T-cell (primary cell): ENCODE measurements at places on chromosomes 1 and 21. TPM values are rescaled to one million over a fixed set of nuclear protein-coding genes. Genes with fewer than 3 reads are reported as not detected.

DNA sequence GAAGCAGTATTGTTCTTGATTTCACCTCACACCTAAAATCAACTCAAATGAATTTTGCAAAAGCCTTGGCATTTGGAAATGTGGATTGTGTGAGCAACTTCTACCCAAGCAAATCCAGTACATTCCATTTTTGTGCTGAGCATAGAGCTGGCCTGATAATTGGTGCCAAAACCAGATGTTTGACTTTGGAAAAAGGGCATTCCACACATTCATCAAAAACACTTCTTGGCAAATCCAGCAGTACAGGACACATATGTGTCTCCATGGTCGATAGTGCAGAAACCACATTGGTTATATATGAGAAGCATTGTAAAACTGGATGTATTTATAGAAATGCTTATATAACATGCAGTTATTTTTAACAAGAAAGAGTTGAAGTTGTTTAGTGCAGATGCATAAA is 210.4 kb downstream of the KCNK2 start:
- no peaks in the 10 kb centered on the region for H3K36me3 ChIP-seq
- H3K4me3 ChIP-seq = no peak overlapping the region
- H3K27me3 ChIP-seq = no peaks in the 10 kb centered on the region
- H3K27ac ChIP-seq = no peak overlapping the region

DNA sequence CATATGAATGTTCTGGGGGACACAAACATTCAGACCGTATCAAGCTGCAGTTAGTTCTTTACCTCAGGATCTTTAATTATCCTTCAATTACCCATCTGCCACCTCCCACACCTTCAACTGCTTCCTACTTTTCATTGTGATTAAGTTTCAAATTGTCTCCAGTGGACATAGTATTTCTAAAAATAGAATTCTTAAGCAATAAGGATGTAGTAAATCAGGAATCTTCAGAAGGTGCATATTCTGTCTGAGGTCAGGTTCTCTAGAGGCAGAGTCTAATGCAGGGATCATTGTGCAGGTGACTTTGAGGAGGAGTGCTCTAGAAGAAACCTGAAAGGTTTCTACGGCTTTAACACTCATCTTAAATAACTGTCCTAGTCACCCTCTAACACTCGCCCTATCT is 102.6 kb upstream of the PPP2R5A start:
- H3K4me1 ChIP-seq = peaks cover 3% of the 10 kb centered on the region
- no peak overlapping the region for H3K4me3 ChIP-seq
- H3K27ac ChIP-seq = no peak overlapping the region
- no peaks in the 10 kb centered on the region for H3K27me3 ChIP-seq
- no peaks in the 10 kb centered on the region for H3K36me3 ChIP-seq

- no peak overlapping the region for H3K27ac ChIP-seq
- no peaks in the 10 kb centered on the region for H3K36me3 ChIP-seq
- H3K27me3 ChIP-seq = no peaks in the 10 kb centered on the region
- H3K4me1 ChIP-seq = no peaks in the 10 kb centered on the region
- no peak for DNase-seq
Measured at GRCh38 chr1:239123260-239123659, 263.1 kb upstream of the CHRM3 start.

GRCh38 chr21:35705237-35705887 is 355.0 kb downstream of the SETD4 start:
- no peaks in the 10 kb centered on the region for H3K4me1 ChIP-seq
- H3K27ac ChIP-seq = no peak overlapping the region
- H3K4me3 ChIP-seq = no peak overlapping the region
- no peak for DNase-seq

DNA sequence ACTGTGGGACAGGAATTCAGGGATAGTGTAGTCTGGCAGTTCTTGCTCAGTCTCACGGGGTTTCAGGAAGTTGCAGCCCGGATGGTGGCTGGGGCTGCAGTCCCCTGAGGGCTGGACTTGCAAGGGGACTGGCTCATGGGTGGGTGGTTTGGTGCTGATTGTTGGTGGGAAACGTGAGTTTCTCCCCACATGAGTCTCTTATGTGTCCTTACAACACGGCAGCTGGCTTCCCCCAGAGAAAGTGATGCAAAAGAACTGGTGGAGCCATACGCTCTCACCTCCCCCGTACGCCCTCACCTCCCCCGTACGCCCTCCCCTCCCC is 64.9 kb downstream of the EVA1C start:
- DNase-seq = no peak
- no peaks in the 10 kb centered on the region for H3K27me3 ChIP-seq
- H3K4me3 ChIP-seq = no peak overlapping the region
- no peaks in the 10 kb centered on the region for H3K36me3 ChIP-seq
- no peak overlapping the region for H3K27ac ChIP-seq

DNA sequence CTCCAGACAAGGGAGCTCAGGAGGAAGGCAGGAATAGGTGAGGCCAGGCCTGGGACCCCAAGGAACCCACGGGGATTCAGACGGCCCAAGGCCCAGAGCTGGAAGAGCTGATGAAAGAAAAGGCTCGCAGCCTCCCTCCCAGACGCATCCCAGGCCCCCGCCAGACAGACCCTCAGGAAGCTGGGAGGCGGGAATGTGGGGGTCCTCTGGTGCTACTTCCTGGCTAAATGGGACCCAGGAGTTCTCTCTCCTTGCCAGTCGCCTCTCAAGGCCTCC is 430 bp downstream of the FBXO2 start:
- H3K36me3 ChIP-seq = no peaks in the 10 kb centered on the region
- H3K4me3 ChIP-seq = no peak overlapping the region
- H3K27me3 ChIP-seq = peaks cover 9% of the 10 kb centered on the region
- H3K4me1 ChIP-seq = peaks cover 10% of the 10 kb centered on the region

DNA sequence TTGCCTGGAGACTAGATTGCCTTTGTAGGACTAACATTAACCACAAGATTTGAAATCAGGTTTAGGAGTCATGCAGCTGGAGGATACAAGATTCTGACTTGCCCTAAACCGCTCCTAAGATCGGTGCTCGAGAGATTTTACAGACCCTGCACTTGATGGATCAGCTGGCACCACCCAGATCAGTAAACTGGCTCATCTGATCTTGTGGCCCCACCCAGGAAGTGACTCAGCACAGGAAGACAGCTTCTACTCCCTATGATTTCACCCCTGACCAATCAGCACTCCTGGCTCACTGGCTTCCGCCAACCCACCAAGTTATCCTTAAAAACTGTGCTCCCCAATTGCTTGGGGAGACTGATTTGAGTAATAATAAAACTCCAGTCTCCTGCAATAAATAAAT is 876 bp upstream of the CATSPERE start:
- no peaks in the 10 kb centered on the region for H3K27me3 ChIP-seq
- no peak for DNase-seq
- no peak overlapping the region for H3K4me3 ChIP-seq
- H3K36me3 ChIP-seq = no peaks in the 10 kb centered on the region

GRCh38 chr1:15633756-15634420 is 16.6 kb downstream of the DDI2 start:
- H3K27ac ChIP-seq = no peak overlapping the region
- no peak overlapping the region for H3K4me3 ChIP-seq
- DNase-seq = no peak
- no peaks in the 10 kb centered on the region for H3K27me3 ChIP-seq

- peaks cover 14% of the 10 kb centered on the region for H3K36me3 ChIP-seq
- no peaks in the 10 kb centered on the region for H3K27me3 ChIP-seq
- peak overlapping the region; percentile 94 for H3K4me3 ChIP-seq
- peak overlapping the region; percentile 99 for H3K27ac ChIP-seq
Measured at GRCh38 chr1:154955039-154955717, 721 bp downstream of the PBXIP1 start.

The EVI5 gene
- 2.2 TPM for total RNA-seq

The WDR26 gene
- 166 TPM for total RNA-seq

The PLEKHA6 gene
- total RNA-seq = 1.4 TPM
